ENCODE measurements at places on chromosomes 2 and 18. TPM values are rescaled to one million over a fixed set of nuclear protein-coding genes. Genes with fewer than 3 reads are reported as not detected.

- no peak overlapping the region for H3K4me3 ChIP-seq
- H3K27me3 ChIP-seq = no peaks in the 10 kb centered on the region
- H3K27ac ChIP-seq = no peak overlapping the region
- H3K4me1 ChIP-seq = no peaks in the 10 kb centered on the region
Measured at GRCh38 chr2:232276733-232277313, 101.7 kb upstream of the ALPP start.

IL37 gene
- not detected for total RNA-seq

- no peak for DNase-seq
- no peak overlapping the region for H3K27ac ChIP-seq
- peaks cover 19% of the 10 kb centered on the region for H3K27me3 ChIP-seq
- H3K36me3 ChIP-seq = peaks cover 2% of the 10 kb centered on the region
Measured at GRCh38 chr2:207511851-207512250, 17.9 kb upstream of the CREB1 start.

SLC11A1 gene
- 0.18 TPM for total RNA-seq

- no peak overlapping the region for H3K4me3 ChIP-seq
- DNase-seq = no peak
- no peaks in the 10 kb centered on the region for H3K36me3 ChIP-seq
- no peaks in the 10 kb centered on the region for H3K27me3 ChIP-seq
- H3K4me1 ChIP-seq = no peaks in the 10 kb centered on the region
- no peak overlapping the region for H3K27ac ChIP-seq
Measured at GRCh38 chr2:61841286-61841685, 12.6 kb downstream of the FAM161A start.

DNA sequence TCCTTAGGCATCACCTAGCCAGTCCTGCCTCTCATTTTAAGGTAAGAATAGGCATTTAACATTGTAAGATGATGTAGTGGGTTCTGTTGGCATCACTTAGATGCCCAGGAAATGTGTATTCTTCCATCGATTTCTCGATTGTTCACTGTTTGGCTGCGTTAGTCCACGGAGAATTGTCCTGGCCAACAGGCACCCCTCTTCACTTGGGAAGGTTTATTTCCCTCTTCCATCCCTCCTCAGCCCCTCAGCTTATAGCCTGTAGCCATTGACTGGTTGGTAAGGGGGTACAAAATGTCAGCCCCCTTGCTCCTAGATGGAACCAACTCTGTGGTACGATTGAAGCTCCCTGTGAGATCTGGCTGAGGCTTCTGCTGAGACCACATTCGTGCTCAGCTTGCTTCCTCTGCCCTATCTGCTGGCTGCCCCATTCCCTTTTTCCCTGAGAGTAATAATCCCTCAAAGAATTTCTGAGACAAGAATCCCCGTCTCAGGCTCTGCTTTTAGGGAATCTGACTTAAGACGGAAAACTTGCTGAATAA, 43.4 kb downstream of the PLEKHA3 start:
- peak overlapping the region; percentile 88 for H3K27ac ChIP-seq
- DNase-seq = no peak
- H3K27me3 ChIP-seq = no peaks in the 10 kb centered on the region
- peak overlapping the region; percentile 91 for H3K4me3 ChIP-seq
- H3K36me3 ChIP-seq = peaks cover 31% of the 10 kb centered on the region
- peaks cover 53% of the 10 kb centered on the region for H3K4me1 ChIP-seq

DNA sequence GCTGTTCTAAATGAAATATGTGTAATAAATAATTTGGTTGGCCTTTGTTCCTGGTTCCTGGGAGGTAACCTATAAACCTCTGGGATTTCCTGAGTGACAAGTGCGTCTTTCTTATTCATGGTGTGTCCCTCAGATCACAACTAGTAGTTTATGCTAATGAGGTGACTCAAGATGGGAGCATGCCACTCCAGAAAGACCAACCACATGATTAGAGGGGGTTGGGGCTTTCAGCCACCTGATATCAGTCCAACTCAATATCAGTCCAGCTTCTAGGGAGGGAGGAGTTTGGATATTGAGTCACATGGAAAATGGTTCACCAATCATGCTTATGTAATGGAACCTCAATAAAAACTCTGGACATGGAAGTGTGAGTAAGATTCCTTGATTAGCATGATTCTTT, 96.6 kb downstream of the QPCT start:
- DNase-seq = no peak
- H3K27me3 ChIP-seq = peaks cover 2% of the 10 kb centered on the region
- no peaks in the 10 kb centered on the region for H3K4me1 ChIP-seq
- no peak overlapping the region for H3K27ac ChIP-seq
- H3K36me3 ChIP-seq = peaks cover 2% of the 10 kb centered on the region
